ENCODE measurements at places on chromosomes 2 and 18.

DNA sequence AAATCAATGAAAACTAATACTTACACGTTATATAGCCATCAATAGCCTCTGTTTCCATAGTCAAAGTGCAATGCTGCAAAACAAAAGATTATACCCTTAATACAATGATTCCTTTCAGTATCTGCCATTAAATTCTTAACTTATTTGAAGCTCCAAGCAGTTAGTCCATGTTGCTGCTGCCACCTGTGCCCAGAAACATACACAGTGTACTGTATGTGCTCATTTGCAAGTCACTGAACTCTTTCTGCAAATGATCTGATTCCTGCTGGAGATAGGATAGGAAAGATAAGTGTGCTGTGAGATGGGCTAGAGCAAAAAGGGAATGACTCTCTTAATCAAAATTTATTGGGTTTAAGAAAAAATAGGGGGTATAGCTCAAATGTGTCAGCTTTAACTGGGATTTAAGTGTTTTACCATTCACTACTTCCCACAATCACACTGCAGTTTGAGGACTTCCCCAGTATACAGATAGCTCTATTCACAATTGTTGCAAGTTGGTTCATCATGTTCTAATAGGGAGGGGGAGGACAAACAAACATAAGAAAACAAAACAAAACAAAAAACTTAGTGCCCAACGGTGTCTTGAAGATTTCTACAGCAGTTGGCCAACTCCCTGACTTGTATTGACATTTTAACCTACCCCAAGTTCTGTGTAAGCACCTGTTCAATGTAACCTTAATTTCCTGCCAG, 2.7 kb downstream of the IKZF2 start:
- no peak for DNase-seq

- no peak for DNase-seq
These were observed 12.1 kb downstream of the MXD1 start for GRCh38 chr2:69926849-69927515.

GRCh38 chr2:97953853-97954252, 41.9 kb downstream of the TMEM131 start:
- no peak for DNase-seq

DNA sequence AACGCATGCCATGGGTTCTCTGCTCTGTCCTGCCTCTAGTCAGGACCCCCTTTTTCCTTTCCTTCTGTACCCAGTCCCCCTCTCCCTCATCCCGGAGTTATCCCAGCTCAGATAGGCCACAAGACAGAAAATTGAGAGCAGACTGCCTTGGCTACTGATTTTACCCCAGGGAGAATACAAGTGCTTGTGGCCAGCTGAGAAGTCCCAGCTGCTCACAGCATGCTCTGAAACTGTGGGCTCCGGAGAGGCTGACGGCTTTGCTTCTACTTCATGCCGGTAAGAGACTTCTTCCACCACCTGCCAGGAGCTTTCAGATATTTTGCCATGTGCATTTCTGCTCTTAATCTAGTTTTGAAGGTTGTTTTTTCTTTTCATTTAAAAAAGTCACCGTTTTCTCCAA, 20.0 kb upstream of the SIX2 start:
- DNase-seq: no peak

- no peak for DNase-seq
These were observed 62.8 kb upstream of the YWHAQ start for GRCh38 chr2:9693646-9694045.

- DNase-seq: no peak
These were observed 208.5 kb upstream of the FIGN start for GRCh38 chr2:163944347-163944737.

- no peak for DNase-seq
These were observed 42.0 kb downstream of the STEAP3 start for GRCh38 chr2:119265693-119266066.

DNA sequence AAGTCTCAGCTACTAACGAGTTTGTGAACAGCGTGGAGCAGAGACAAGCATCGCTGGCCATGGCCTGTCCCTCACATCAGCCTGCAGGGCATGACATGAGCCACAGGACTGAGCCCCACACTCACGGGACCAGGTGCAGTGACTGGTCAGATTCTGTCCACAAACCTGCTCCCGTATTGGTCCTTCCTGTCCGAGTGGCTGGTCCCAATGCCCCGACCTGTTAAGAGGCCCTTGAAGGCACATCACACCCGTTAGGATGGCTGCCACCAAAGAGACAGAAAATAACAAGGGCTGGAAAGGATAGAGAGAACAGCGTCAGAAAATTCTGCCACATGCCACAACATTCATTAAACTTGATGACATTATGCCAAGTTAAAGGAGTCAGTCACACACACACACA, 403.2 kb upstream of the MYT1L start:
- no peak for DNase-seq

DNA sequence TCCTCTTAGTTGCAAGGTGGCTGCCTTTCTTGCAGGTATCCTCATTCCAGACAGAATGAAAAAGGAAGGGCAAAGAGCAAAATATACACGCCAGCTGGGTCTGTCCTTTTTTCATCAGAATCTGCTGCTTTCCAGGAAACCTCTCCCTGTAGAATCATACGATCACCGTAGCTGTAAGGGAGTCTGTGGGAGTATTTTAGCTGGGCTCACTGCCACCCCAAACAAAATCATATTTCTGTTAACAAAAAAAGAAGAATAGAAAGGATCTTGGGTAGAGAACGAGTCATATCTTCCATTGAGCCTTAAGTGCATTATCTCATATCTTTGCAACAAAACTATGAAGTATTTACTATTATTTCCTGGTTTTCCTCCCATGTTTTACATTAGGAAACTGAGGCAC, 15.0 kb upstream of the TANC1 start:
- peak; percentile 68 for DNase-seq

- no peak for DNase-seq
These were observed 1629.0 kb upstream of the PIK3C3 start for GRCh38 chr18:40325988-40326387.

GRCh38 chr2:14137643-14138042, 494.9 kb upstream of the LRATD1 start:
- DNase-seq: no peak

DNA sequence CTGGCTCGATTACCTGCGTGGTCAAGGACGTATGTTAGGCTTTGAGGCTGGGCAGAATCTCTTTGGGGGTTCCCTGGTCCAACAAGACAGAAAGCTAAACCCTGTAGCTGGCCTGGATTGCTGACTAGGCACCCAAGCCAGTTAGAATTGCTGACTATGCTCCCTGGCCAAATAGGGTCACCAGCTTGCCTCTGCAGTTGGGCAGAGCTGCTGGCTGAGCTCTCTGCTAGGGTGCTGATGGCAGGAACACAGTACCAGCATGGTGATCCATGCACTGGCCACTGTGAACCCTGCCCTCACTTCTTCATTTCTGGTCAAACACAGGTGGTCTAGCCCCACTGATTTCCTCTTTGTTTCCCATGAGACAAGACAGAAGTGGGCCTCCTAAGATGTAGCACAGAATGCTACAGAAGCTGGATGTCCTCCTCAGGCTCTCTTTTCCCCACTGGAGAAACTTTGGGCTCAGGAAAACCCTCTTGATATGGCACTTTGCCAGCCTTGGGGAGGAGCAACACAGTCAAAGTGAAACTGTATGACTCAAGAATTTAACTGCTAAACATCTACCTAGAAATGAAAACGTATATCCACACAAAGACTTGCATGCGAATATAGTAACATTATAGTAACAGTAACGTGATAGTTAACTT, 20.8 kb downstream of the SP140L start:
- DNase-seq: no peak

GRCh38 chr2:82316586-82316985, 2012.0 kb upstream of the LRRTM1 start:
- no peak for DNase-seq

DNA sequence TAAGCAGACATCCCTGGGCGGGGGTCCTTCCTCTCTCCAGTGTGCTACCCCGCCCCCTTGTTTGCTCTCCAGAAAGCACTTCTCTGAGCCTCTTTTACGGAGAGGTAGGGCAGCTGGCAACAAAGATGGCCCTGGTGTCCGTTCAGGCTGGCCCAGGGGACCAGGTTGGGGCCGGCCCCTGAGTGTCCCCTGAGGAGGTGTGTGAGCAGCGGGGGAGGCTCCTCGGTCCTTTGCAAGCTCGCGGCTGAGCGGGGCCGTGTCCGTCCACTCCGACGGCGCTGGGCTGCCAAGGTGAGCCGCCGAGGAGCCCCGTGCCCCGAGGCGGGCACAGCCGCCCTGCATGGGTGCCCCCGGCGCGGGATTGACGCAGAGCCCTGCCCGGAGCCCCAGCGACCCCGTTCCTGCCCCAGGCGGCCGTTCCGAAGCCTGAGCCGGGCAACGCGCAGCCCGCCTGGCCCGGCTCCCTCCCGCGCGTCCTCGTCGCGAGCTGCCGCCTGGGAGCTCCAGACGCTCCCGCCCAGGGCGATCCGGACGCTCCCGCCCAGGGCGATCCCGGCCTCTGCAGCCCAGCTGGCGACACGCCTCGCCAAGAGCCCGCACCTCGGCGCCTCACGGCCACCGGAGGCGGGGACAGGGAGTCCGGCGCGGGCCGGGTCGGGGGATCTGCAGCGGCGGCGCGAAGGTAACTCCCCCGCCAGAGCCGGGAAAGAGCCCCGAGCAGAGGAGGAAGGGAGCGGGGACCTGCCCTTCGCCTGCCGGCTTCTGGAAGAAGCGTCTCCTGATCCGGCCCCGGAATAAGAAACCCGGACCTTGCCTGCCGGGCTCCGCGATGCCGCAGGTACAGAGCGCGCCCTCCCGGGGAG, at the start of gene PROKR1:
Gene PROKR1 (plus strand): TSS at position 569 of the 863 bp plus-strand sequence. CDS start 2,243 bp downstream, outside the sequence.
- DNase-seq: peak; percentile 8

DNA sequence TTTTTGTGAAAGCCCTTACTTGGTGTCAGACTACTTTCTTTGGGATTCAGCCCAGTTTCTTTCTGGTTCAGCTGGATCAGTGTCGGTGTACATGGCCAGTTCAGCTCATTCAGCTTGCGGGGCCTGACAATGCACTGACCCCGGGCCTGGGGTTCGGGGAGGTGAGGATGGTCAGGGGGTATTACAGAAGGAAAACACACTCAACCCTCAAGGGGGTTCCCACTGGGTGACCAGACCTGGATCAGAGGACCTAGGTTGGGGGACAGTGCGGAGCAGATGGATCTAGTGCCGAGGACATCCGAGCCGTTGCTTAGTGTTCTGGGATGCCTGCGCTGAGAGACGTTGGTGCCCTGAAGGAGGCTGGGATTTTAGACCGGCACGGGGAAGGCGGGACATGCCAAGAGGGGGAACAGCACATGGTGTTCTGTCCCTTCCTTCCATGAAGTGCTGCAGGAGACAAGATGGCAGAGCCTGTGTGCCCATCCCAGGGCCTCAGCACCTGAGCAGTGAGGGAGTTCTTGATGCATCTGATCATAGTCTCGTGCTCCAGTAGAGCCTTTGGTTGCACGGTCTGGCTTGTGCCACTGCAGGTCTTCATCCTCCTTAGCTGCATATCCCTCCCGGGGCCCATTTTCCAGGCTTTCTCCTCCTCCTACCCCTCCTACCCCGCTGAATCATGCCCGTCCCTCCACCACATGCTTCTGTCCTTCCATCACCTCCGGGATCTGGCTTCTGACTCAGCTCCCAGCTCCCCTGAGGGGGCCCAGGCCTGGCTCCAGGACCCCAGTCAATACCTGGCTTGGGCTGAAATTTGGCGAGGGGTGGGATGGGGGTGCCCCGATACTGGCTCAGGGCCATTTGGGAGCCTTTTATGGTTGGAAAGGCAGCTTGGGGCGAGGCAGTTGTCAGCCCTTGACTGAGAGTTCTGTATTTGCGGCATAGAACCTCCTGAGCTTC, 18.0 kb downstream of the SPEG start:
- DNase-seq: peak; percentile 99

- no peak for DNase-seq
These were observed 12.8 kb downstream of the TANK start for GRCh38 chr2:161172901-161173540.

GRCh38 chr2:177314722-177315264, 50.3 kb upstream of the NFE2L2 start:
- no peak for DNase-seq

DNA sequence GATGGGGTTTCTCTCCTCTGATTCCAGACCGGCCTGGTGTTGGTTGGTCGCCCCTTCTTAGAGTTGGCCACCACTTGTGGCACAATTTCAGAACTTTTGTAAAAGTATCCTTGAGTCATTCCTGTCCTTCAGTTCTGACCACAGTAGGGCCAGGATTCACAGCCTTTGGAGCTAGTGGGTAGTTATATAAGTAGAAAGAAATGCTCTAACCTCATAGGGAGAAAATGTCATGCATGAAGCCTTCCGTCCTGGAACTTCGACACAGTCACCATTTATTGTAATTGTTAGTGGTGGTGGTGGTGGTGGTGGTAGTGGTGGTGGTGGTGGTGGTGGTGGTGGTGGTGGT, 65.4 kb downstream of the EPAS1 start:
- no peak for DNase-seq

DNA sequence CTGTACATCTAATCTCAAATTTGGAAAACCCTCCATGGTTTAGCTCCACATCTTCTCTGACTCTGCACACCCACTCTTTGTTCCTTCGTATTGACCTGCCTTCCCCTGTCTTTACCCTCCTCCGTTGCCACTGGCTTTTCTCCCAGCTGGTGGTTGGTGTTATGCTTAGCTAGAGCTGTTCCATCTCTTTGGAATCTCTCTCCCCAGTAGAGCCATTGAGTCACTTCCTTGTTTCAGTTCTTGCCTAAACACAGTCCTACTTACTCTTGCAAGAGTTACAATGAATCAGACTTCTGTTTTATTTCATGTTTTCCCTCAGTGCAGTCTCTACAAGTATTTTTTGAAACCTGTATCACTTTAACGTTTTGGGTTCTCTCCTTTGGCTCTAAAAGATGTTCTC, 263.9 kb downstream of the LTBP1 start:
- DNase-seq: peak; percentile 96

DNA sequence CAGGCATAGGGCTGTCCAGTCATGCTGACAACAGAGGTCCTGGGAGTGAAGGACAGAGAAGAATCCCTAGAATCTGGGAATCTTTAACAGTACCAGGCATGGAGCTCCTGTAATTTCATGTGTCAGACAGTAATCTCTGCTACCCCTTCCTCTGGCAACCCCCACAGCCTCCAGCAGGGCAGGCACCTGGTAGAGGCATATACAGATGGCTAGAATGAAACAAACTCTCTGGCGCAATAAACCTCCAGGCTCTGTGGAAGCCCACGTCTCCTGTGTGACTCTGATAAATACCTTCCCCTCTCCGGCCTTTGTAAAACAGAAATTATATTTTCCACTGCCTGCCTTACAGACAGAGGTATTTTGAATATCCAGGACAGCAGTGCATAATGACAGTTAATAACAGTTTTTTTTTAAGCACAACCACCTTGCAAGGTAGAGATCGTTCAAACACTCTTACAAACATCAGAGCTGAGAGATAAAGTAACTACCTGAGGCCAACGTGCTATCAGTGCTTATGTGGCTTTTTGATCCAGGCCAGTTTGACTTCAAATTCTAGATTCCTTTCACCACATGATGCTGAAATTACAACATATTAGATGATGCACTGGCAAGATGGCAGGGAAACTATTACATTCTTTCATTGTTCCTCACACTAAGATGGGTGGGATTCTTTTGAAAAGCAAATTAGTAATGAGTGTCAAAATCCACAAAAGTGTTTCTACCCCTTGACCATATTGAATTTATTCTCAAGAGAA, 47.7 kb upstream of the TMEM247 start:
- peak; percentile 12 for DNase-seq

GRCh38 chr18:56568986-56569385, 69.4 kb downstream of the TXNL1 start:
- peak; percentile 5 for DNase-seq

Measured in fibroblast of skin of right quadriceps (primary cell).